LHCN-M2 (cell line): ENCODE measurements at places on chromosomes 3 and 15. TPM values are rescaled to one million over a fixed set of nuclear protein-coding genes. Genes with fewer than 3 reads are reported as not detected.

DNA sequence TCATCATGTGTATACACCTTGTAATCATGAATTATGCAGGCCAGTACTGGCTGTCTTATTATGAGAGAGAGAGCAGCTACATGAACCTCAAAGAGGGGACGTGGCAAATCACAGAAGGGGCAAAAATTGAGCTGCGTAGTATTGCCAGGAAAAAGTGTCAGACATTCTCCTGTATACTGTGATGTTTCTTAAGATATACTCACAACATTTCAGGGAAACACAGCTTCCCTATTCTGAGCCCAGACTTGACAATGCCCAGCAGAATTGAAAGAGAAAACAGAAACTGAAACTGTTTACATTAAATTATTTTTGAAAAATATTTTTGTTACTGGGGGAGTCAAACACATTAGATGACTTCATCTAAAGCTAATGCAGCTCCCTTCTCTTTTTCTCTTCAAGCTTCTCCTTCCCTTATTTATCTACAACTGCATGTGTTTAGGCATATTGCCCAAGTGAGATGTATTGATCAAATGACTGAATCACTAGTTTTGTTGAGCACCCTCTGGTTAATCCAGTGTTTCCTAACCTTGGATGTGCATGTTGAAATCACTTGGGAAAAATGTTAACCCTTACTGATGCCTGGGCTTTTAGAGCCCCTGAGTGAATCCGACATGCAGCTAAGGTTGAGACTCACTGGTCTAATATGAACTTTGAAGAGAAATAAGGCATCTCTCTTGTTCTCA is 39.5 kb downstream of the CADPS start:
- DNase-seq = no peak

- DNase-seq = peak; percentile 68
Measured at GRCh38 chr15:74614744-74615507, 710 bp upstream of the CLK3 start.

DNA sequence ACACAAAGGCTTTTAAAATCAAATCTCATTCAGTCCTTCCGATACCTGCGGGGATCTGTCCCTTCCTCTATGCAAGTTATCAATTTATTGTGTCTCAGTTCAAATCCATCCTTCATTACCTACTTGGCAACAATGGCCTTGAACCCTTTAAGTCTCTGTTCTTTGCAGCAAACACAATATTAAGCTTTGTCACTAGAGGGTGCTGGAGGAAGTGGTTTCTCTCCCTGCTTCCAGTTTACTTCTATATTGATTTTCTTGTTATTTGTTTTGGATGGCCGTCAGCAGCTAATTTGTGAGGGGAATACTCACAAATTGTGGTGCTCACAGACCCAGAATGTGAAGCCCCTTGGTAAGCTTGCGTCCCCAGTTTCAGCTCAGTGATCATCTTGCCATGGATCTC is 278.3 kb downstream of the FGF12 start:
- no peak for DNase-seq

- no peak for DNase-seq
Measured at GRCh38 chr15:64841060-64841343, 713 bp upstream of the PLEKHO2 start.

DNA sequence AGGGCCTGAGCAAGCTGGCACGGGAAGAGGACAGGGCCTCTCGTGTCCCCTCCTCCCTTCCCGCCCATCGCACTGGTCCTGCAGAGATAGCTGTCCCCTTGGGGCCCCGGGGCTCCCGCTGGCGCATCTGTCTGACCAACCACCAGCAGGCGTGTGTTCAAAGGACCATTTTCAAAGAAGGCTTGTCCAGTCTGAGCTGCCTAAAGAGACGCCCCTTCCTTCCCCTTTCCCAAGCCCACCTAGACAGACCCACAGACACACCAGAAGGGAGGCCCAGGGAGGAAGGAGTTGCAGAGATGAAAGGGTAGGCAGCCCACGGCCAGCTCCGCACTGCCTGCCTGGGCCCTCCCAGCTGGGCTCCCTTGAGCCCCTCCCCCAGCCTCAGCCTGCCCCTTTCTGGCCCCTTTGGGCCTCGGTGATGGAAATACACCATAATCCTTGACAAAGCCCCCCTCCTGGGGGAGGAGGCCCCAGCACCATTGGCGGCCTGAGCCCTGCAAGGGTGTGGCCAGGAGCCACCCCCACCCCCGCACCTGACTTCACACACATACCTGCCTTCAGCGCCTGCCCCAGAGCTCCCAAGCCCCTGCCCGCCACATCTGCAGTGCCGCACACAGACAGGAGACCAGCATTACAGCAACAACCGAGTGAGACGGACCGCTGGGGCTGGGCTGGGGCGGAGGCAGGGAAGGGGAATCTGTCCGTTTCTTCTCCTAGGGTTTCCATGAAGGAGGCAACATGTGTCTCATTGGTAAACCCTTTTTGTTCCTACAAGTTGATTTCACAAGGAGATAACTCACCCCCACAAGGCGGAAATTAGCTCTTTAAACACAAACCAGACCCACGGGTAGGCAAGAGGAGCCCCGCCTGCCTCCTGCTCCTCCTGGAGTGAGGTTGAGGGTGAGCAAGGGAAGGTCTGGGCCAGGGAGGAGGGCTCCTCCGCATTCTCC is at the start of gene STRA6:
Gene STRA6 (minus strand): TSS at position 336 of the 950 bp plus-strand sequence. CDS start 520 bp downstream, outside the sequence.
- no peak for DNase-seq

LRRN1 gene
- total RNA-seq = not detected in 2 replicates

DNA sequence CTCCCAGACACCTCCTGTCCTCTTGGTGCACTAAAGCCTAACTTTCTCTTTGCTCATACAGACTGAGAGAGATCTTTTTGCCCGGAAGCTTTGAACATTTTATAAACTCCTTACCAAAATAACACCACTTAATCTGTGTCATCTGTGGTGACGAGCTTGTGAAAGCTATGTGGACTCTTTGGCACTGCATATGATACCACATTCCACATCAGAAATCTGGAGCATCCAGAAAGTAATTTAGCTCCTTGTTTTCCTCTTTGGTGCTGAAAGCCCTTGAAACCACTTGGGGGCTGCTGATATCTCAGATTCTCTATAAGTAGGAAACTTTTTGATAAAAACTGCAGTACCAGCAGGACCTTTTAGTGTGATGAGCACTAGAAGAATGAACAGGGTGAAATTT is 128.3 kb downstream of the ALCAM start:
- DNase-seq = peak; percentile 52

GRCh38 chr3:150737874-150738679 is 24.9 kb downstream of the SIAH2 start:
- peak; percentile 65 for DNase-seq

SLC9C1 gene
- total RNA-seq = not detected in 2 replicates
